Body of pancreas (tissue), 4 donors: ENCODE measurements at places on chromosomes 5 and 9. TPM values are rescaled to one million over a fixed set of nuclear protein-coding genes. Genes with fewer than 3 reads are reported as not detected.
A peak's percentile ranks its signal among the peaks of the same experiment; 100 is the strongest.

GRCh38 chr5:133261993-133262392 is 210.2 kb downstream of the HSPA4 start:
- H3K27me3 ChIP-seq, result no peaks in the 10 kb centered on the region
- peak; percentile 51 for DNase-seq
- H3K36me3 ChIP-seq, result no peaks in the 10 kb centered on the region
- no peak overlapping the region for H3K27ac ChIP-seq
- no peak overlapping the region for H3K4me3 ChIP-seq

- H3K27me3 ChIP-seq, result no peaks in the 10 kb centered on the region
- no peak for DNase-seq
- peaks cover 8% of the 10 kb centered on the region for H3K4me1 ChIP-seq
- no peak overlapping the region for H3K27ac ChIP-seq
Measured at GRCh38 chr9:89815903-89816573, 211.2 kb downstream of the GADD45G start.

DNA sequence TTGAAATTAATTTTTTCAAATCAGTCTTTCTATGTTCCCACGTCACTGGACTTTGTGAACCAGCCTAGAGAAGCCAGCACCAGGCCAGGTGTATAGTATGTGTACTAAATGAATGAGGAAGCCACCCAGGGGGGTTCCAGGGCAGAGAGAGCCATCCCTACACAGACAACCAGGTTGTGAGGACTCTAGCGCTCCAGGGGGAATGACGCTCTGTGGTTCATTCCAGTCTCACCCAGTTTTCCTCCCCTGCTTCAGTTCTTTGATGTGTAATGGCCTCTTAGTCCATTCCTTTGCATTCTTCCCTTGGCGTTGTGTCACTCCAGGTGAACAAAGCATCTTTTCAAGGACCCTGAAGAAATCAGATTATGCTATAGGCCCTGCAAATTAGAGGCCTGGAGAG is 330.6 kb downstream of the NSG2 start:
- H3K27me3 ChIP-seq, result no peaks in the 10 kb centered on the region
- no peaks in the 10 kb centered on the region for H3K36me3 ChIP-seq
- H3K27ac ChIP-seq, result no peak overlapping the region
- no peaks in the 10 kb centered on the region for H3K4me1 ChIP-seq

- H3K27me3 ChIP-seq, result no peaks in the 10 kb centered on the region
- H3K27ac ChIP-seq, result no peak overlapping the region
- DNase-seq, result no peak
- H3K4me1 ChIP-seq, result no peaks in the 10 kb centered on the region
- H3K4me3 ChIP-seq, result no peak overlapping the region
- no peaks in the 10 kb centered on the region for H3K36me3 ChIP-seq
Measured at GRCh38 chr5:77353251-77353650, 138.9 kb downstream of the WDR41 start.

GRCh38 chr5:135600971-135601381 is 22.2 kb upstream of the CXCL14 start:
- no peaks in the 10 kb centered on the region for H3K4me1 ChIP-seq
- no peak overlapping the region for H3K4me3 ChIP-seq

DNA sequence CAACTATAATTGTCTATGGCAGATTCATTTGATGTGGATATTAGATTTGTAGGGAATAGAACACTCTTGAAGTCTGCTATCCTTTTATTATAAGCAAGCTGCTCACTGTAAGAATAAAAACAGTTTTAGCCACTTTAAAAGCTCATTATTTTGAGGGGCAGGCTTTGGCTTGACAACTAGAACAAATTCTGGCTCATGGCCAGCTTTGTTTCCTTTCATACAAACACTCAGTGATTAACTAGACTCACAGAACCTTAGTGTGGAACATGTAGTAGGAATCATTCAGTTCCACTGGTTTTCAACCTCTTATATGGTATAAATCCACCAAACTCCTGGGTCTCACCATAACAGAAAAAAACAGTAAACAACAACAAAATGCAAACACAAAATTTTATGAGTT is 27.4 kb upstream of the CEP120 start:
- DNase-seq, result peak; percentile 46
- no peaks in the 10 kb centered on the region for H3K36me3 ChIP-seq
- no peaks in the 10 kb centered on the region for H3K27me3 ChIP-seq
- no peaks in the 10 kb centered on the region for H3K4me1 ChIP-seq
- H3K27ac ChIP-seq, result no peak overlapping the region
- no peak overlapping the region for H3K4me3 ChIP-seq

- H3K36me3 ChIP-seq, result no peaks in the 10 kb centered on the region
- no peak for DNase-seq
- H3K4me1 ChIP-seq, result peaks cover 37% of the 10 kb centered on the region
- no peak overlapping the region for H3K27ac ChIP-seq
- no peak overlapping the region for H3K4me3 ChIP-seq
Measured at GRCh38 chr5:83472213-83472507, 616 bp downstream of the VCAN start.

- no peaks in the 10 kb centered on the region for H3K36me3 ChIP-seq
- no peak overlapping the region for H3K4me3 ChIP-seq
- H3K27ac ChIP-seq, result no peak overlapping the region
Measured at GRCh38 chr5:75048457-75048953, 3.9 kb downstream of the GCNT4 start.

GRCh38 chr5:139399501-139400121 is 4.3 kb downstream of the SPATA24 start:
- no peak overlapping the region for H3K4me3 ChIP-seq
- DNase-seq, result no peak
- H3K27me3 ChIP-seq, result no peaks in the 10 kb centered on the region

DNA sequence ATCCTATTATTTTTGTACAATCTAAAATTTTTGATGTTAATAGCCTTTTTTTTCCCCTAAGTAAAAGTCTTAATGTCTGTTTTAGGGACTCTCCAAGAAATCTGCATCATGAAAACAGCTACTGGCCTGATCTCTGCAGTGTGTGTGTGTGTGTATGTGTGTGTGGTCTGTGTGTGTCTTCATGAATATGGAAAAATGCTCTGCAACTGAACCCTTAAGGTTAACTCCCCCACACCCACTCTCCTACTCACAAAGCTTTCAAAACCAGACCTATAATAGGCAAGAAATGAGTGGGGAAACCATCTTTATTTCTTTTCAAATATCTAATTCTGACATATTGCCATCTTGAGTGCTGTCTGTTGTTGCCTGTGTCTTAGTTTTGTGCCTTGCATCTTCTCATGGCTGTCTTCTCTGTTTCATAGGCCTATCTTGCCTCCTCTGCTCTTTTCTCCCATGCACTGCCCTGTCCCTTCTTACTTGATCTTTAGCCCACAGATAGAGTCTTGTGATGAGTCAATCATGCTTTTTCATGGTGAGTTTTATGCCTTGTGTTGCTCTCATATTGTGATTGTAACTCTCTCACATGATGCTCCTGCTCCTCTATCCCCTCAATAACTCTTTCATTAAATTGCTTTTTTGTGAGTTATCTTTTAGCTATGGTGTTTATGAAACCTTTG is 68.3 kb downstream of the CHSY3 start:
- H3K36me3 ChIP-seq, result no peaks in the 10 kb centered on the region
- no peak for DNase-seq

DNA sequence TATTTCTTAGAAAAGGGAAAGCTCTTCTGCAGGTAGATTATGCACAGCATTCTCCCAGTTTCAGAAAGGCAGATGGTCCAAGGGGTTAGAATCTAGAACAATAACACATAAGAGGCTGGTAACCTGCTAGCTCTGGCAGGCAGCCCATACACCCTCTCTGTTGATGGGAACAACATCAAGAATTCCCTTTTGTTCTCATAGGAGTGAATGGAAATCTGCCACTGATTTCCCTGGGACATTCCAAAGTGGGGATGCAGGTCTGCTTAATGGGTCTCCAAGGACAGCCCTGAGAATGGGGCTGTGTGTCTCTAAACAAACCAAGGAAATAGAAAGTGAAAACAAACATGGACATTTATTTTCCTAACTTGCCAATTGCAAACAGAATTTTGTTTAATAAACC is 456.8 kb downstream of the EBF1 start:
- H3K4me1 ChIP-seq, result no peaks in the 10 kb centered on the region
- H3K36me3 ChIP-seq, result no peaks in the 10 kb centered on the region
- H3K27me3 ChIP-seq, result no peaks in the 10 kb centered on the region
- H3K27ac ChIP-seq, result no peak overlapping the region
- DNase-seq, result no peak

DNA sequence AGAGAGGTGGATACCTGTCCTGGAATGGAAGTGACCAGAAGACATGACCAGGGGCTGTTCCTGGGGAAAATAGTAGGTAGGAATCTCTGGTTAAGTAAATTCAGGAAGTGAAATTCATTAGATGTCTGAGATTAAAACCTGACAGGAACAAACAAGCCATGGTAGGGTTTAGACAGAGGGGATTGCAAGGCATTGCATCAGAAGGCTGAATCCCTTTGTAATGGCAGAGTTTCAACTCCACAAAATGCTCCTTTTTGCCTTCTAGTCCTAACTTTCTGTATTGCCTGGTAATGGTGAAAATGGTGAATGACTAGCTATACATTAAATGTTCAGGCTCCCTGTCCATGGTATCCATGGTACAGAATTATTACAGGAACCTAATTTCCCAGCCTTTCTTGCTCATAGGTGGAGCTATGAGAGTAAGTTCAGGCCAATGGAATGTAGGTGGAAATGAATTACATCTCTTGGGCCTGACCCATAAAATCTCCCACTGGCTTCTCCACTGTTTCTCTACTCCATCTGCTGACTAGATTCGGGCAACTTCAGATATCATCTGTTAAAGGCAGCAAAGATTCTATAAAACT is 113.4 kb upstream of the CNTLN start:
- H3K27ac ChIP-seq, result no peak overlapping the region
- H3K4me1 ChIP-seq, result no peaks in the 10 kb centered on the region
- no peaks in the 10 kb centered on the region for H3K36me3 ChIP-seq
- DNase-seq, result no peak
- H3K4me3 ChIP-seq, result no peak overlapping the region
- H3K27me3 ChIP-seq, result no peaks in the 10 kb centered on the region

DNA sequence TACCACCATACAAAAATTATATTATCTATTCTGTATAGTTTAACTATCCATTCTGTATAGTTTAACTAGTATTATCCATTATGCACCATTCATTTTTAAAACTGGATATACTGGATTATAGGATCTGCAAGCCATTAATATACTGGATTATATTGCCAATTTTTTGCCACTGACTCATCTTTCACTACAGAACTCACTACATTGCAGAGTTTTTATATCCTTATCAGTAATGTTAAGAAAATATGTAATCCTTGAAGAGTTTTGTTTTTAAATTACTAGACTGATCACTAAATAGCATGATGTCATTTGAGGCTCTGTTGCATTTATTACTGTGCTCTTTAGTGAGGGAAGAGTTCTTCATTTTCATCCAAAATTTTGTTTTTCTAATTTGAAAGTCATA is 109.8 kb upstream of the SNX2 start:
- H3K27me3 ChIP-seq, result no peaks in the 10 kb centered on the region
- no peak overlapping the region for H3K27ac ChIP-seq
- H3K36me3 ChIP-seq, result no peaks in the 10 kb centered on the region
- H3K4me3 ChIP-seq, result no peak overlapping the region
- no peak for DNase-seq

GRCh38 chr5:156687514-156687913 is 162.6 kb upstream of the PPP1R2B start:
- H3K27me3 ChIP-seq, result no peaks in the 10 kb centered on the region
- H3K4me1 ChIP-seq, result peaks cover 5% of the 10 kb centered on the region
- no peak overlapping the region for H3K4me3 ChIP-seq

GRCh38 chr5:96716007-96716406 is 53.8 kb downstream of the CAST start:
- no peak overlapping the region for H3K27ac ChIP-seq
- H3K4me1 ChIP-seq, result peaks cover 75% of the 10 kb centered on the region
- no peaks in the 10 kb centered on the region for H3K36me3 ChIP-seq
- no peaks in the 10 kb centered on the region for H3K27me3 ChIP-seq
- H3K4me3 ChIP-seq, result no peak overlapping the region

DNA sequence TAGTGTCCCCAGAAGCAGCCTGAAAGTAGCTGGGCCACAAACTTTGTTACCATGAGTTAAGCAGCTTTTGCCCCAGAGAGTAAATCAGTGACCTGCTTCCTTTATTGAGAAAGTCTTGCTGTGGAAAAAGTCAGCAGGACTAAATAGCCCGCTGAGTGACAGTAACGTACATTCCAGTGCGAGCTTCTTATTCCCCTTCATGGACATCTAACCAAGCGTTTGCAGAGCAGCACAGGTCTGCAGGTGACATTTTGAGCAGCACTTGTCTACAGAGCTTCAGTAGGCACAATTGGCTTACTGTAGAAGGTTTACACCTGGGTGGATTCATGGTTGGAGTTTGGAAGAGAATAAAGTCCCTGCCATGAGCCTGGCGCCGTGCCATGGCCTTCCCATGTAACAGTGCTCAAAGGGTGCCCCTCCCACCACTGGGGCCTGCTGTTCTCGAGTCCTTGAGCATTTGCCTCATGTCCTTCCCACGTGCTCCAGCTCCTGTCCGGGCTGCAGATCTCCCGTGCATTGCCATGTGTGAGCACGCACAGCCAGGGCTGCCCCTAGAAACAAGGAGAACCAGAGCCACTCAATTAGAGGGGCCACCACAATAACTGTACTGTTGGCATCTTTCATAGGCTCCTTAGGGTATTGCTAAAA is 41.3 kb upstream of the GRHPR start:
- no peak for DNase-seq
- H3K36me3 ChIP-seq, result no peaks in the 10 kb centered on the region
- H3K27me3 ChIP-seq, result no peaks in the 10 kb centered on the region
- H3K4me1 ChIP-seq, result no peaks in the 10 kb centered on the region

DNA sequence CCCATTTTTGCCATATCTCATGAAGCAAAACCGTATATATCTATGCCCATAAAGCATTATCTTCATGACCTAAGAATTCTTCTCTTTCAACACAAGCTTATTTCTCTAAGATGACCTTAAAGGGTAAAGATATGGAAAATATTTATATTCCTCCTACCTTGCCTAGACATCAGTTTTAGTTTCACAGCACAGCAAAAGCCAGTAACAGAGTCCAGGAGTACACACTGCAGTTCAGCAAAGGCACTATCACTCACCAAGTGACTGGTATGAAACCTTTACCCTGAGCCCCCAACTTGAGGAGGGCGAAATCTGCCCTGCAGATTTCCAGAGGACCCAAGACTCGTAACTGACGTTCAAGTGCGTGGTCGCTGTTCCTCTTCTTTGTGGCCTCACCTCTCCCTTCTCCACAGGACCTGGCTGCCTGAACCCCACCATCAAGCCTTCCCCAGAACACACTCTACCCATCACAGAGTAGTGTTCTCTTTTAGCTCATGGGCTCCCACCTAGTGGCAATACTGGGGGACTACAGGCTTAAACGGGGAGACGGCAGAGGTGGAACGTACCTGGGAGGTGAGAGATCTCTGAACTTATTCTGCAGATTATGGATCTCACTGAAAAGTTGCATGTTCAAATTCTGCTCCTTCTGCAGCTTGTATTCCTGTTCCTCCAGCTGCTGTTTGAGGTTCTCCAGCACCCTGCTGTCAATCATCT is 141.0 kb downstream of the CDK5RAP2 start:
- DNase-seq, result no peak
- H3K36me3 ChIP-seq, result no peaks in the 10 kb centered on the region
- H3K4me3 ChIP-seq, result no peak overlapping the region
- H3K27ac ChIP-seq, result no peak overlapping the region

Gene RICTOR
- total RNA-seq, result 27.5 TPM

Gene CDKN2B
- total RNA-seq, result 6.0 TPM

Gene ANKRD18A
- total RNA-seq, result 6.5 TPM

Gene SMIM33
- total RNA-seq, result not detected

Gene PPWD1
- 19.1 TPM for total RNA-seq

Gene PDGFRB
- total RNA-seq, result 24.1 TPM

Gene CDH6
- total RNA-seq, result 0.78 TPM

Gene ADAMTS12
- total RNA-seq, result 8.9 TPM
